ENCODE measurements at places on chromosomes 5 and 9.

DNA sequence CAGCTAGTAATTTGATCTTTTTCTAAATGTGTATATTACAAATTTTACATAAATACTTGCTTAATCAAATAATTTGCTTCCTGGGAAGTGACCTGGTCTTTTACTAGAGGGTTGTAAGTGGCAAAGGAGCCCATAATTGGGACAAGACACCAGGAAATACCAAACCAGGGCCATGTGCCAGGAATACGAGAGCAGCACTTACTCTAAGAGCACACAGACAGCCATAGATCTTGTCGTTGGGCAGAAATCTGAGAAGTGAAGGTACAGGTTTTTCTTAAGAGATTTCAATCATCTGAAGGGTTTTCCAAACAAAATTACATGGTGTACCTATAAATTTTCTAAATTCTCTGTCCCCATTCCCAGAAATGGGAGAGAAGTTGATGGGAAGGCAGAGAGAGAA, 179.3 kb downstream of the HINT1 start:
- no peak for DNase-seq

DNA sequence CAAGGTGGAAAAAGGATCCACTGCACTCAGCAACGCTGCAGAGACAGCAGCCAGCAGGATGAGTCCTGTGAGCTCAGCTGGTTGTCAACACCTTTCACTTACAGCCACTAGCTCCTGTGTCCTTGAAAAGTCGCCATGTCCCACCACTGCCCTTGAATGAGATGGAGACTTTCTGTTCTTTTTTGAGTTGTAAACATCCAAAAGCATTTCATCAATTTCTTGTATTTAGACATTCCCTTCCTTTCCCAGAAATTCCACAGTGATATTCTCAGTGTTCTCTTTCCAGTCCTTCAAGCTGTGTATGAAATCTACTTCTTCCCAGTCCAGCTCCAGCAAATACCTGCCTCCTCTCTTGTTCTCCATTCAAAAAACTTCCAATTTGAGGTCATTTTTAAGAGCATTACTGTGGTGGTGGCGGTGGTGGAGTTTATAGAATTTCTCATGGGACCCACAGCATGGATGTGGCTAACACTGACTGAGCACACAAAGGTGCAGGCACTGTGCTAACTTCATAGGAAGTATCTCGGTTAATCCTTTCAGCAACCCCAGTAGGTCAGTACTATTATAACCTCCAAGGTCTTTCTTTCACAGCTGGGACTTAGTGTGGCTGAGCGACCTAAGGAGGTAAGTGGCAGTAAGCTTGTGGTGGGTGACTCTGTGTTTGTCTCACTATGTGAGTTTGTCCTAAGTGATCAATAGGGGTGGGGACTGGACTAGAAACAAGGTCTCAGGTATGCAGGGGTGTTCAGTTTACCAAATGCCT, 15.0 kb upstream of the GPX3 start:
- DNase-seq, result no peak

- no peak for DNase-seq
These were observed 57.9 kb downstream of the NDST1 start for GRCh38 chr5:150565868-150566267.

- DNase-seq, result no peak
These were observed 679 bp downstream of the B4GALT1 start for GRCh38 chr9:33166231-33167083.

DNA sequence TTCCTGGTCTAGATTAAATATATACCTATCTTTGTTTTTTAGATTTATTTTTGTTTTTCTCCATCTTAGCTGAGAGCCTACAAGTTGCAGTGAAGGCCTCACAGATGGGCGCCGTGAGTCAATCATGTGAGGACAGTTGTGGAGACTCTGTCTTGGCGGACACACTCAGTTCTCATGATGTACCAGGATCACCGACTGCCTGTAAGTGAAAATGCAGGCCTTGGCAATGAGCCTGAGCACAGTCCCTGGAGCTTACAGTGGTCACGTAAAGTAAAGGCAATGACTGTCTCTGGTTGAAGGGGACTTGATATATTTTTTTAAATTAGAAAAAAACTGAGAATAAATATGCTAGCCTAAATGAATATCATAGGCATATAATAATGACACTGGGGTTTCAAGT, 271.9 kb downstream of the ARHGEF28 start:
- no peak for DNase-seq

- no peak for DNase-seq
These were observed 132.4 kb upstream of the NIPBL start for GRCh38 chr5:36743891-36744772.

DNA sequence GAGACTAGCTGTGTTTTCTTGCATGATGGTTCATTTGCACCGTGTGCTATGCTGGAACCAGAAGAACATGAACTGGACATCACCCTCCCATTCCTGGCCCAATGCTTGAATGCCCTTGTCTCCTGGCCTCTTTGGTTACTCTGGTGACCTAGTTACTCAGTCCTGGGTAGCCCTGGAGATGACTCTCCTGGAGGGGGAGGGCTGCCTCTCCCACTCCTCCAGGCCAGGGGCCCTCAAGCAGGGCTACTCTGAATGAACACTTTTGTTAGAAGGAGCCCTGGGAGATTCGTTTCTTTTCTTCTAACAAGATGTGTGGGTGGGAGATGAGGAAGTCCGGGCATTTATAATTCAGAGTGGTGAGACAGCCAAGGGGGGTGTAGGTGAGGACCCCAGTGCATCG, 12.0 kb upstream of the NKX2-5 start:
- no peak for DNase-seq

GRCh38 chr5:69276422-69277174, 41.9 kb downstream of the CDK7 start:
- DNase-seq, result no peak

DNA sequence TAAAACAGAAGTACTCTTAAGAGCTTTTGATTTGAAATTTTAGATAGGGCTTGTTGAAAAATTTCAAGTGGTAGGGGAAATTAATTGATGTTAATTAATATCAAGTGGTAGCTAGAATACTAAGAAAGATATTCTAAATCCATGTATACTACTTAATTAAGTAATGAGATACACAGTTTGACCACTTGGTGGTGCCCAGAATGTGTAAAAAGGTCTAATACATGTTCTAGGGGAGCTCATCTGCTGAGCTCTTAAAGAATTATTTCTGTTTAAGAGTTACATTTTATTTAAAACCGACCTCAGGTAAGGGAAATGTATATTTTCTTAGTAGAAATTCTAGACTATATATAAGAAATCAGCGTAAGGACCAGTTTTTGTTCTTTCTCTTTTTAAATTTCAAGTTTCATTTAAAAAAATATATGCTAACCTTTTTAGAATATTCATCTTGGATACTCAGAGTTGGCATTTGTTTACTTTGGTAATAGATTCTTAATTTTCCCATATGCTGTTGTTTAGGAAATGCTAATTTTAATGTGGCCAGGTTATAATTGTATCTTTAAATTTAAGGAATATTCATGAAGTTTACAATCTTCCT, 61.5 kb downstream of the LNPEP start:
- no peak for DNase-seq

DNA sequence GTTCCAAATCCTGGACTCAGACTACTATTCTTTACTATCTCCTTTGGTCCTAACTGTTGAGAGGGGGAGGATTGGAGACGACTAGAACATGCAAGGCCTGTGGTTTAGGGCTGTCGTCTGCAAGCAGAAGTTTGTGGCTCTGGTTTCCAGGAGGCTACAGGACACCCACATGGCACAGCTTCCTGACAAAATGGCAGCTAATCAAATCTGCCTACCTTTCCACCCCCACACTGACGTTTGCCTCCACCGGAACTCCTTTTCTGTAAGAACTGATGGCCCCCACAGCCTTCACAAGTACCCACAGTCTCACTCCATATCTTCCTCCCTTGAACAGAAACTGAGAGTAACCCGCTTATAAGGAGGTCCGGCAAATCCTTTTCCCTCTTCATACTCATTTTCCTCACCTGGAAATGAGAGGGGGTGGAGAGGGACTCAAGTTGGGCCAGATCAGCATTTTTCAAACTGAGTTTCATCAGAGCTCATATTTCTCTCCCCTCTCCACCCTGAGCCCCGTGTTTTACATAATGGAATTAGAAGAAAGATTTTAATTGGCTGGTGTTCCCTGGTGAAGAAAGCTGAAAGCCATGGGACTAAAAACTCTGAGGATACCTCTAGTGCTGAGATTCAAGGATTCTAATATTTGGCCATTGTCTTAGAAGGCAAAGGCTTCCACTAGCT, 5.2 kb downstream of the SLC31A2 start:
- no peak for DNase-seq

- DNase-seq, result no peak
These were observed 50.1 kb upstream of the ZNF608 start for GRCh38 chr5:124796495-124796894.

DNA sequence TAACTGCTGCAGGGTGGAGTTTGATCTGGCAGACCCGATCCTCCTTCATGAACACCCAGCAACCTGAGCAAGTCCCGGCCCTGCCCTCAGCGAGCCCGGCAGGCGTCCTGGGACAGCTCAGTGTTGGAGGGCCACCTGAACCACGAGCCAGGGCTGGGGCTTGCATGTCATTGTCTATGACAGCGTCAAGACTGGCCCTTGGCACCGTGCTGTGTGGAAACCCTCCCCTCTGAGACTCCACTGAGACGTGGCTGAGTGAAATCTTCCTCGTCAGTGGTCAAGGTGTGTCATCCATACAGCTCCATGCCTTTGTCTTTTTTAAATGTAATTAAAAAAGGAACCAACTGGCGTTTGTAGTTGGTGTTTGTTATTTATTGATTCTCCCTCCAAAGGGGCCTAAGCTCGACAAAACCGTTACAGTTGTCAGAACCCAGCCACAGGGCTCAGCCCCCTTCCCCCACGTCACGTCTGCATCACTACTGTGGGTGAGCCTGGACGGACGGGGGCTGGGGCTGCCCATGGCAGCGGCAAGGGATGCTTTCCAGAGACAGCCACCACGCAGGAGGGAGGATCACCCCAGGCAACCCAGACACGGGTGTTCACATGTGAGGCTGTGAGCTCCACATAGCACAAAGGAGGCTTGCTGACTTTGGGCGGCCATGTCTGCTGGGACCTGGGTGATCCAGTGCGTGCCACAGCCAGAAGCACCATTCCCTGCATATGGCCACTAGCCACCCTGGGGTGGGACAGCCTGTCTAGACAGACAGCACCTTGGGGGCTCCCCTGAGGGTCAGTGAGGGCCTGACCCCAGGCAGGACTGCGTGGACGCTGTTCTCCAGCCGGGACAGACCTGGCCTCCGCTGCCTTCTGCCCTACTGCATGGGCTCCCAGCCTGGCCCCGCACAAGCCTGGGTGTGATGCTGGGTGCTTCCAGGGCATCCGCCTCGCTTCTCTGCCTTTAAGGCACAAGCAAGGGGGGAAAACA, 7.3 kb downstream of the UCK1 start:
- no peak for DNase-seq

DNA sequence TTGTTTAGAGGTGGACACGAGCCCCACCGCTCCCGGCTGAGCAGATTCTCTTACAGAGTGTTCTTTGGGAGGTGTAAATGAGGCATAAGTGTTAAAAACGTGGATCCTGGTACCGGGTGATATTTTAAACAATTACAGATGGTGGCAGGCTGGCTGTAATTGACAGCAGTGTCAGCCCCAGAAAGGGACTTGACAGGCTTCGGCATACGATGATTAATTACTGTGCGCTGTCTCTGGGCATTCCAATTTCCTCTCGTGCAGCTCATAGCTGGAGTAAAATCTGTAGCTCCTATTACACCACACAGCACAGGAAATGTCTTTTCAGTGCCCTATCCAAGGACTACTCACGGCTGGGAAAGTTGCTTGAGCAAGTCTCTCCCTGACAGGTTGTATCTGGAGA, 305.4 kb upstream of the IRX2 start:
- DNase-seq, result no peak

DNA sequence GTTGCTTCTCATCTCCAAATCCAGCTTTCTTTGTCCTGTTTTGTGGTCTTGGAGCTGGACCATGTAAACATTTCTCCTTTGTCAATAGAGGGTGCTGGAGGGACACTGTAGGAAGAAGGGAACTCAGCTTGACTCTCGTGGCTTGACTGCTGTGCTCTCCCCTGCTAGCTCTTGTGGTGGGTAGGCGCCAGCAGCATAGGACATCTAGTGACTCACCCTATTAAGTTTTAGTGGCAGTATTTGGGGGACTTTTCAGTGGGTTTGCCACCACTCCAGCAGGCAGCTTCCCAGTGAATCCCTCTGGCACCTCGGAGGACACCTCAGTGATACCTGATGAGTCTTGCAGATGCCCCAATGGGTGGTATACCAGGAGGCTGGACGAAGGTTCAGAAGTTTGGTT, 97.8 kb downstream of the TSSK1B start:
- no peak for DNase-seq

- DNase-seq, result peak; percentile 80
These were observed 2.3 kb upstream of the POMT1 start for GRCh38 chr9:131500377-131500776.

- DNase-seq, result no peak
These were observed 4.8 kb downstream of the SNCB start for GRCh38 chr5:176625512-176625911.

DNA sequence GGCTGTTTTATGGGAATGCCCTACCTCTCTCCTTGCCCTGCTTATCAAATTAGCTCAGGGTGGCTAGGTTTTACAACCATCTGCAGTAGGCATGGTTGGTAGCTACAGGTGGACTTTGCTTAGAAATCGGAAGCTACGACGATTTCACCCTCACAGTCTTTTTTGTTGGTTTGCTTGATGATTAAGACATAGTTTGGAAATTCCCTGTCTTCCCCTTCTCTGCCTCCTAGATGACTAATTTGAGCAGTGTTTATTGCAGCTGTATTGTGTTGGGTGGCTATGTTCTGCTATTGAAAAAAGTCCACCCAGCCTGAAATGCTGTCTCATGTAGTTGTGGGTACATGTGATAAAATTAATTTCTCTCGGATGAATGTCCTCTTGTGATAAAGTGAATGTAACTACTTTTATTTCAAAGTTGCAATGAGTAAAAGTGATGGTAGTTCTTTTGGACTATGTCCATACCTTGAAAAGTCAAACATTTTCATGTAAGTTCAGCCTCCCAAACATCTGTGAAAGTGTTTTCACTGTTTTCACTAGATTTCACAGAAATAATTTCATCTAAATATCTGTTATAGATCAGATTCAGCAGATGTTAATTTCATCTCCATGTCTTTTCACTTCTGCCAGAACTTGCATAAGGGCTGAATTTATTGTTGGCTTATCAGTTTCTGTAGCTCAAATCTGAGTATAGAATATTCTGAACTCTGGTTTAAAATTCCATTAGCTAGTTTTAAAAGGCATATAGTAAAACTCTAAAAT, 37.3 kb upstream of the FYB1 start:
- DNase-seq, result peak; percentile 25

DNA sequence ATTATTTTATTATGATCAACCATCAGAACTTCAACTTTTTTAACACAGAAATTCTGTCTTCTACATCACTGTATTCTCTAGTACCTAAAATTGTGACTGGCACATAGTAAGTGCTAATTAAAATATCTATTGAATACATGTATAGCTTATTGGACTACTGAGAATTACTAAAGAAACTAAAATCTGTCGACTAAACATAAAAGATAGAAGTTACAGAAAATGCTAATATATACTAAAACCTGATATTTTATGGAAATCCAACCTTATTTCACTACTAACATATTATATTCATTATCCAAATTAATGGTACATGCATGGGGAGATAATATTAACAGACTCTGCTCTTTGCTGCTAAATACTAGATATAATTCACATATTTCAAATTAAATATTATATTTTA, 153.6 kb downstream of the DTWD2 start:
- DNase-seq, result no peak

All from CD8-positive, alpha-beta T cell (primary cell).